Fibroblast of skin of scalp (primary cell): ENCODE measurements at places on chromosomes 5 and 9.

GRCh38 chr5:78483809-78484521 is 123.5 kb downstream of the SCAMP1 start:
- peak; percentile 25 for DNase-seq

- no peak for DNase-seq
These were observed 324 bp upstream of the RGMB start for GRCh38 chr5:98773214-98773463.

DNA sequence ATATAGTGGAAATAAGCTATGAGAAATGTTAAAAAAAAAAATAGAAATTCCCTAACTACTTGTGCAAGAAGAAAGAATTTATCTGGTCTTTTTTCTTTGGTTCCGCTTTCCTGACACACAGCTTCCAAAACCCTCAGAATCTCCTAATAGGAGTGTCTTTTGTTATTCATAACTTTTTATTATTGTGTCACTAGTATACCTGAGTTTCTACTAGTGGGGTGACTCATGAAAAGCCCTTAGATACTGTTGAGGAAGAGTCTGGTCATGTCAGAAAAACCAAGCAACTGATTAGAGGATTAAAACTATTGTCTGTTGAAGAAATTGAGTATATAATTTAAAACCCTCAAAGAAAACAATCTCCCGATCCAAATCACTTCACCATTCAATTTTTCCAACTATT is 152.8 kb upstream of the IFNE start:
- DNase-seq = no peak

- no peak for DNase-seq
These were observed 33.1 kb downstream of the MFAP3 start for GRCh38 chr5:154071799-154072413.

GRCh38 chr5:157978061-157978460 is 119.1 kb upstream of the CLINT1 start:
- DNase-seq = no peak

GRCh38 chr5:167489202-167489601 is 802.2 kb upstream of the WWC1 start:
- peak; percentile 55 for DNase-seq

- no peak for DNase-seq
These were observed 93.4 kb upstream of the CCDC112 start for GRCh38 chr5:115389799-115390382.

GRCh38 chr9:127334725-127335124 is 62.2 kb upstream of the SLC2A8 start:
- no peak for DNase-seq

- DNase-seq = no peak
These were observed 26.3 kb downstream of the GOLGA2 start for GRCh38 chr9:128249558-128249907.
